ENCODE measurements at places on chromosomes 12 and 14.

- DNase-seq = no peak
These were observed 751.7 kb downstream of the NRXN3 start for GRCh38 chr14:78921856-78922255.

DNA sequence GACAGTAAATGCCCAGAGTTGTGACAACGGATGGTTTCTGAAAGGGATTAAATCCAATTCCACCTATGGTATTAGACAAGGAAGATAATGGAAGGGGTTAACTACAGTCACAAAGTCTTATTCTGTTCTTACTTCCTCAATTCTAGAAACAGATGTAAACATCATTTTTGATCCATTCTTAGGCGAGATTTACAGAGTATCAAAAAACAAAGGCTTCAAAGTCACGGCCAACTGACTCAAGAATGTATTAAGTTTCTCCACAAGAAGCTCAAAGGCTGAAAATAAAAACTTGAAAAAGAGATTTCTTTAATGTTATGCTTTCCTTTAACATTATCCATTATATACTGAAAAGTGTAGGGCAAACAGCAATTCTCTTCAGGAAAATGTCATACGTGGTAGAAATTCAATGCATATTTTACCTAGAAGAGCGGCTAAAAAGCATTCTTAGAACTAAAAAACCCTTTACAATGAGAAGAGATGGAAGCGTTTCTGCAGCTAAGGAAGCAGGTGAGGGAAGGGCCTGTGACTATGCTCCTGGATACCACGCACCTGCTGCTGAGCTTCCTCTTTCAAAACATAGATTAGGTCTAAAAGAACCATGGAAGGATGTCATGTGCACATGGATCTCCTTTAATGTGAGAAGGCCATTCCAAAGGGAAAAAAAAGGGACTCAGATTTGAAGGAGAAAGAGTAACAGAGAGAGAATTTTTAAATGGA lies 185.8 kb downstream of the STXBP6 start:
- no peak for DNase-seq

DNA sequence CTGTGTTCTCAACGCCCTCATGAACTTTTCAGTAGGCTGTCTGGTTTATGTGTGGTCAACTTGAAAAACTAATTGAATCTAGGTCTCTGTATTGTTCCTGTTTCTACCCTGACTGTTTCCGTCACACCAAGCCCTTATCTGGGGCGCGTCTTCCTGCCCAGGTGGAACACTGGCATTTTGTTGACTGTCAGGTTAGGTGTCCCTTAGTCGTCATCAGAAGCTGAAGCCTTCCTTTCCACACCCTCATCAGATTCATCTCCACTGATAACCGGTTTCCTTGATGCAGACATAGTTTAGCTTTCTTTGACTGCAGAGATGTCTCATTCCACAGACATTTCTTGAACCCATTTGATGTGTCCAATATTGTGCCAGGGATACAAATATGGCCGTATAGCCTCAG lies 96.5 kb downstream of the DUSP16 start:
- peak; percentile 66 for DNase-seq

GRCh38 chr14:21385188-21385904 lies 1.5 kb upstream of the SUPT16H start:
- no peak for DNase-seq

DNA sequence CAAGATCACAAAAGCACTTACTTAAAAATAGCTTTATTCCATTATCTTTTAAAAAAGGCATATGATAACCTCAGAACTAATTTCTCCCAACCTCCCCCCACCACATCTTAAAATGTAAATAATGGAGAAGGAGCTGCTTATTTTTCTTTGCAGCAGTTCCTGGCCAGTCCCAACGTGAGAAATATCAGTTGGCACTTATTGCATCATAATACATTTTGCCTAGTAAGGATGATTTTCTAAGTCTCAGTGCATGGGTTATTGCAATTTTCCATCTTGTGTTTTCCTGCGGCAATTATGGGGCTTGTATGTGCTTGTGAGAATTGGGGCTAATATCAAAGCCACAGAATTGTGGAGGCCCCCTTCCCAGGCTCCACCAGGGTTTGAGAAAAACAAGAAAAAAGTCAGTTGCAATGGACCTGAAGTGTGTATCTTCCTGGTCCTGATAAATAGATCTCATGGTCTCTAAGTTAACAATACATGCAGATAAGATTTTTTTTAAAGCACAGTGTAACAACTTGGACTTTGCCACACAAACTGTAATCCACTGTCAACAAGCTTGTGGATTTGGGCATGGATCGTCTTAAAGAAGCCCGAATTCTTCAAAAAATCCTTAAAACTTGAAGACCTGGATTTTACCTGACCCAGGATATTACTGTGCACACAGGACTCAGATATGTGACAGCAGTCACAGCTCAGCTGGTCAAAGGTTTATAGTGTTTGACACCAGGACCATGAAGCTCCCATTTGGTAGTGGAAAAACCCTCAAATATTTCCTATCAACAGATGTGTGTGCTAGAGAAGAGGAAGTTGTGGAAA lies 2.8 kb upstream of the WSB2 start:
- DNase-seq = no peak

DNA sequence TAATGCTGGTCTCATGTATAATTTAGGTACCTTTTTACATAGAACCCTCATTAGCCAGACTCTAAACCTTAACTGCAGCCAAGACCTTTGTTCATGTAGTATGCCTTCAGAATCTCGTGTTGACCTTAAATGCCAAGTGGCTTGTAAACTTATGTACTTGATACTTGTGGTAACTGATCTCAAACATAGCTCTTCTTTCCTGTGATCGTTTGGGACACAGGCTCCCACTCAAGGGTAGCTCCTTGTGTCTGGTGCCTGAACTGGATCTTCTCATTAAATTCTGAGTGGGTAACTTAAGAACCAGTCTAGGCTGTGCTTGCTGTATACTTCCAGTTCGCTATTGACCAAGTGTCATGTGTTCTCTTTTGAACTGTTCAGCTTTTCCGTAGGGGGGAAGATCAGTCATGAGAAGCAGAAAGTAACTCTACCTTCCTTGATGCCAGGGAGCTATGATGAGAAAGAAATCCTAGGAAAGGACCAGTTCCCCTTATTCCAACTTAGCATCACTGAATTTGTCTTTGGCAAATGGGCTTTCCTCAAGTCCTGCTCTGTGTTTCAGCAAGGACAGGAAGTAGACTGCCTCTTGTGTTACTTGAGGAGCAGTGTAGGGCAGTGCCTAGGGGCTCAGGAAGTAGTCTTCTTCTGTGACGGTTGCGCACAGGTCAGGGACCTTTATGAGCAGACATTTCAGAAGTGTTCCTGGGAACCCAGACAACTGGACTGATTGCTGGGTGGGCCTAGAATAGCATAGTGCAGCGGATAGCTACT lies 2.5 kb downstream of the LGALS3 start:
- DNase-seq = no peak

DNA sequence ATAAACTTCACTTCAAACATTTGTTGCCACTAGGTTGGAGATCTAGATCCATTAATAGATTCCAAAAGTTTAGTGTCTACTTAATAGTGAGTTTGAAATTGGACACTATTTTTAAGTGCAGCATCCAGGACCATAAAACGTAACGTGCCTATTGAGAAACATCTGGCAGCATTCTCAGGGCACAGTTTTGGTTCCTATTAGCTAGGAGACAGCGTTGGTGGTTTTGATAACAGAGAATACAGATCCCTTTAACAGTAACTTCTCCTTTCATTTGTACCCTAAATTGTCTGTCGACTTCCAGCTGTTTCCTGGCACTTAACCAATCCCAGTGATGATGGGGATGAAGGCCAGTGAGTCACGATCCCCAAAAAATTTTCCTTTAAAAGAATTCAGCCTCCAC lies 25.8 kb downstream of the KCNK10 start:
- DNase-seq = no peak

GRCh38 chr12:8887285-8887715 lies 27.0 kb upstream of the PHC1 start:
- DNase-seq = no peak

GRCh38 chr12:27907766-27908165 lies 64.8 kb downstream of the PTHLH start:
- no peak for DNase-seq

GRCh38 chr14:79825046-79825521 lies 386.2 kb downstream of the DIO2 start:
- DNase-seq = no peak

GRCh38 chr12:54038871-54039414 lies 6.1 kb downstream of the HOXC5 start:
- DNase-seq = no peak

GRCh38 chr12:93184672-93185368 lies 192.9 kb upstream of the NUDT4 start:
- DNase-seq = no peak

DNA sequence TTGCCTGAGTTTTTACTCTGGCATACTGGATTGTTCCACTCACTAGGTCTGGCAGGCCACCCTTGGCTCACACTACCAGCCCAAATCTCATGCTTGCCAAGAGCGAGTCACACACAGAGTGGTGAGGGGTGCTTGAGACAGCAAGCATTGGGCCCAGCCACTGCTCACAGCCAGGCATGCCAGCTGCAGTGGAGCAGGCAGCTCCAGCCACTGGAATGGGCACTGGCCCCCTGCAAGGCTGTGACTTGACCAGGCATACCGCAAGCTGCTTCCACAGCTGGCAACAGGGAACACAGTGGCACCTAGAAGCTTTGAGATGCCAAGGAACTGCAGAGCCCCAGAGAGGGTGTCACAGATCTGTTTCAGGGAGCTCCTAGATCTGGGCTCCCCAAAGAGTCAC lies 488.5 kb downstream of the LRFN5 start:
- DNase-seq = no peak

DNA sequence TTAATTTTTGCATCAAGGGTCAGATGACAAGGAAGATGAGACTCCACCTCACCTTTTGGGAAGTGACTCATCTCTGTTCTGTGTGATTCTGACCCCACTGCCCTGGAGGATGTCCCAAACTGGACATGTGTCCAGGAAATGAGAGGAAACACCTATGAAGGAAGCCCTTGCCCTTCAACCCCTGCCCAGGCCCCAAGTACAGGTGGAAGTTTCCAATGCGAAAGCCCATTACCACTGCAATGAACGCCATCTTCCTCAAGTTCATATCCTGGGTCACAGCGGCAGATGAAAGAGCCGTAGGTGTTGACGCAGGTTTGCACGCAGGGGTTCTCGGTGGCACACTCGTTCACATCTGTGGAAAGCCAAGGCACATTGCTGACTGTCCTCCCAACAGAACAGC lies 19.6 kb upstream of the TC2N start:
- DNase-seq = no peak

DNA sequence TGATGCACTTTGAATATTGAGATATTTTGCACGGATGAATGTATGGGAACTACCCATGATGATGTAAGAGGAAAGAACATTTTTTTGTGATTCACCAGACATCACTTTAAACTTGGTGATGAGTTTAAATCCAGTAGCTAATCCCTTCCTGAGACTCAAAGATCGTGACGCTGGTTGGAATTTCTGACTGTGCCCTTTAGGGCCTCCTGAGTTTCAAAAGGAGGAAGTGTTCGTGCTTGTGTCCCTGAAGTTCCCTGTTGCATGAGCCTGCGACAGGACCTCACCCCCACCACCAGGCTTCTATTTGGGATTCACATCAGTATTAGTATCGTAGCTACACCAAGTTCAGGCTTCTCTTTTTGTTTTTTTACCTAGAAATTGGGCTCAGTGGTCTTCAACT lies 18.6 kb upstream of the RIN3 start:
- DNase-seq = no peak
